ENCODE measurements at places on chromosomes 3 and 15. TPM values are rescaled to one million over a fixed set of nuclear protein-coding genes. Genes with fewer than 3 reads are reported as not detected.

Gene GOLGA8K
- 0.75 TPM for total RNA-seq

Gene CDHR4
- not detected for total RNA-seq

DNA sequence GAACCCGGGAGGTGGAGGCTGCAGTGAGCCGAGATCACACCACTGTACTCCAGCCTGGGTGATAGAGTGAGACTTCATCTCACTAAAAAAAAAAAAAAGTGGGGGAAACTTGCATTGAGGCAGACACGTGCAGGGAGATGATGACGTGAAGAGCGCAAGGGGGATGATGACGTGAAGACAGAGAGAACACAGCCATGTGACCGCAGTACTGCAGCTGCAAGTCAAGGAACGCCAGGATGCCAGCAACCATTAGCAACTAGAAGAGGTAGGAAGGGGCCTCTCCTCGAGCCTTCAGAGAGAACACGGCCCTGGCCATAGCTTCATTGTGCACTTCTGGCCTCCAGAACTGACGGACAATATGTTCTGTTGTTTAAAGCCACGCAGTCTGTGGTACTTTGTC lies 28.3 kb downstream of the RFT1 start:
- peaks cover 31% of the 10 kb centered on the region for H3K36me3 ChIP-seq
- no peak overlapping the region for H3K4me3 ChIP-seq
- DNase-seq = no peak
- H3K4me1 ChIP-seq = peaks cover 4% of the 10 kb centered on the region

Gene KIF15
- total RNA-seq = 2.7 TPM

DNA sequence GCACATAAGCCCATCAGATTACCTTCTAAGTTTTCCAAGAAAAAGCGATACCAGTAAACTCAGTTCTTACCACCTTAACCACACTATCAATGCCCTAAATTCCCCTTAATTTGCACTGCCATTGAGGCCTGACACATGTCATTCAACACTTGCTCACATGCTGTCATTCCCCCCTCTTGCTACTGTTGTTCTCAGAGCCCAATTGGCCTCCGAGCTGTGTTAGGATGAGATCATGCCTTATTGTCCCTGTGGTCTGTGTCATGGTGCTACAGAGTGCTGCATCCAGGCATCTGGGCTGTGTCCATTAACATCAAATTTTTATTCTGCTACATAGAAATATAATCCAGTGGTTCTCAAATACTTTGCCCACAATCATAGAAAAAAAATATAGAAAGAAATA lies 213.6 kb downstream of the SSR3 start:
- no peaks in the 10 kb centered on the region for H3K4me1 ChIP-seq
- H3K27me3 ChIP-seq = peaks cover 22% of the 10 kb centered on the region
- no peak overlapping the region for H3K27ac ChIP-seq
- no peak for DNase-seq
- H3K4me3 ChIP-seq = no peak overlapping the region

Gene EIF1B
- total RNA-seq = 72.8 TPM

Gene ARPP21
- 3.5 TPM for total RNA-seq

Gene MLH1
- 31.2 TPM for total RNA-seq

Gene B3GALNT1
- 18.5 TPM for total RNA-seq
